Immature natural killer cell (primary cell): ENCODE measurements at places on chromosomes 1 and 21.

- DNase-seq = no peak
Measured at GRCh38 chr1:181086926-181087325, 1.6 kb upstream of the IER5 start.

DNA sequence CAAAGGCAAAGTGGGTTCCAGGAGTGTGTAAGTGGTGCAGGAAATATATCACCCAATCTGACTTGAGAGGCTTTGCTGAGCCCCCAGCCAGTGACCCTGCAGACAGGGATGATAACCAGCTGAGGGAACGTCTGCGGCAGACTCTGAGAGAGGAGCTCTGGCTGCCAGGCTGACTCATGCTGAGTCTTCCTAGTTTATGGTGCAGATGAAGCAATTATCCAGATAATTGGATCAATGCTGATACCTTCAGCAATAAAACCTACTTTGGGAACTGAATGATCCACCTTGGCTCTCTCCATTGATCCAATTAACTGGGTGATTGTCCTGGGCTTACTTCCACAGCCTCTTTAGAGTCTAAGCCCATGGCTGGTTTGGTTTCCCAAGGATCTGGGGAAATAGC lies 7.3 kb downstream of the C8B start:
- no peak for DNase-seq

GRCh38 chr1:32201011-32201855 lies 838 bp downstream of the CCDC28B start:
- DNase-seq = peak; percentile 76

DNA sequence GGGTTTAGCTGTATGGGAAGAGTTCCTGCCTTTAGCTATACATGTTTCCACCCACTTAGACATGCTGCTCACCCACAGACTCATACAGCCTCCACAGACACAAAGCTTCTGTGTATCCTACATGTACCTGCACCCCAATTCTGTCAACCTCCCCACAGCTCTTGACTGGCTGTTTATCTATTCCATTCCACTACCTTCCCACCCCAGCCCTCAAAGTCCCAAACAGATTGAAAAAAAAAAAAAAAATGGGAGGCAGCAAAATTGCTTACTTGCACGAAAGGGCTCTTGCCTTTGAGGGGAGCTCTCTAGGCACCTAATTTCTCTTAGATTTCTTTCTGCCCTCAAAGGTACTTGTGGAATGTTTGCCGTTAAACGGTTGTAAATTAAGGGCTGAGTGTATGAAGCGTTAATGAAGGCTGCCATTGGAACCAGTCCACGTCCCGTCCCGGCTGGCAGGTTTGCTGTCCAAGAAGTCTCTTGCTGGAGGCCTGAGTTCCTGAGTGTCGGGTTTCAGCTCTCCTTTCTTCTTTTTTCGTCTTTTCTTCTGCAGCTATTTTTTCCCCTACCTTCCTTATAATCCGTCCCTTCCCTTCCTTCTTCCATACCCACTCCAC lies 43.6 kb downstream of the PBX1 start:
- no peak for DNase-seq

- DNase-seq = no peak
Measured at GRCh38 chr1:218886101-218886871, 287.4 kb upstream of the LYPLAL1 start.

GRCh38 chr1:3594706-3595377 lies 16.5 kb downstream of the MEGF6 start:
- no peak for DNase-seq

DNA sequence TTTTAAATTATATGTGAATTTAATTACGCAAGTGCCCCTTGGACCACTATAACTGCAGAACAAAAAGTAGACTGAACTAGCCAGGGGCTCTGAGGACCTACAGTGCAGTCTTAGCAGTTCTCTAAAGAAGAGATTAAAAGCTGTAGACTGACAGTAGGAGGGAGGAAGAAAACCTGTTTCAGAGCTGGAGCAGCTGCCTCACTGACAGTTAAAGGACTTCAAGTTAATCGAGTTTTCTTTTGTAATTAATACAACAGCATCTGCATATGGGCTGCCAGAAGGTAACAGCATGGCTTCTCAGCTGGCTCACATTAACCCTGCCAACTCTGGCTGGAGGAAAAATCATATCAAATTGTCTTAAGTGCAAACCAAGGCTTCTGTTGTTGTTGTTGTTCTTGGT lies 19.9 kb downstream of the DSTYK start:
- no peak for DNase-seq

- no peak for DNase-seq
Measured at GRCh38 chr1:91637539-91637994, 136.9 kb downstream of the CDC7 start.

DNA sequence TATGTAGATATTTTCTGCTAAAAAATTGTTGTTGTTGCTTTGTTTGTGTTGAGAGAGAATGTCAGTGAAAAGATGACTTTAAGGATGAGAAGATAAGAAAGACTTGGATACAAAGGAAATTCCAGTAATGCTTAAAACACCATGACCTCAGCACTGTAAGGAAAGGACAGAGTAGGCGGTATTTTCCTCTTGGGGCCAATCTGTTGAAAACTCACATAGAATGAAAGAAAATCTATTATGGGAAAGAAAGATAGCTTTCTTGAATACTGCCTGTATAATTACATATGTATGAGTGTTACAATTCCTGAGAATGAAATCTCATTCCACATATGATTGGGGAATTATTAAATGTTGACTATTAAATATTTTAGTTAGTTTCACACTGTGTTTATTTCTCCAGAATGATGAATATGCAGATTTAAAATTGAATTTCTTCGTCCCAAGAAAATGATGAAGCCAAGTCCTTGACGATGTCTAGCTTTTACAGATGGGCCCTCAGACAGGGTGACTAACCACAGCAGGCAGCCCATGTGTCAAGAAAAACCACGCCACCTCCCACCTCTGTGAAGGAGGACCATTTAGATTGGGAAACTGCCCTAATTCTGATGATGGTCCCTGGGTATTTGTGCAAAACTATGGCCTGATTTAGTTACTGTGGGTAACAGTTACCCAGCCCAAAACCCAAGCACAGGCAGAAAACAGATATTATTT lies 49.7 kb upstream of the LMO4 start:
- DNase-seq = no peak

DNA sequence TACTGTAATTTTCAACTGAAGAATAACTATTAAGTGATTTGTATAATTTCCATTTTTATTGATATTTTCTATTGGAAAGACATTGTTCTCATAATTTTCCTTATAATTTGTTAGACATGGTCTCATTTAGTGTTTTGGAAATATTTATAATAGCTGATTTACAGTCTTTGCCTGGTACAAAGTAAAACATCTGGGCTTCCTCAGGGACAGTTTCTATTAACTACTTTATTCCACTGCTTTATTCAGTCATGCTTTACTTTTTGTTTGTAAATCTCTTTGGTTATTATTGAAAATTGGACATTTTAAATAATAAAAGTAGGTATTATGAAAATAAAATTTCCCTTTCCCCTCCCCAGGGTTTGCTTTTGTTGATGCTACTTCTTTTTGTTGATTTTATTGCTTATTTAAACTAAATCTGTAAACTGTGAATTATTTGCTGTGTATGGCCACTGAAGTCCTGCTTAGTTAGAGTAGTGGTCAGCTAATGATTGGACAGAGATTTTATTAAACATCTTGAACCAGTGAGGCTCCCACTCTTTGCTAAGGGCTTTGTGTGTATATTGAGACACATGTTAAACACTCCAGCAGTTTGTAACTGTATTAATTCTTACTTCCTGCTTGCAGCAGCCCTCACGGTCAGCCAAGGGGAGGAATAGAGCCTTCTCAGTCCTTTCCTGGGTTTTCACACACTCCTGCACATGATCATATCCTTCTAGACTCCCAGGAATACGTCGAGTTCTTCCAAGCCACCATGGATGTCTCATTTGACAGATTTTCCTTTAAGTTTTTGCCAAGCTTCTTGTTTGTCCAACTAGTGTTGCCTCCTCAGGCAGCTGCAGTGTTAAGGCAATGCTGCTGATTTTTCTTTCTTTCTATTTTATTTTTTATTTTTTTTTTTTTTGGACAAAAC lies 994.6 kb upstream of the PRMT6 start:
- no peak for DNase-seq

DNA sequence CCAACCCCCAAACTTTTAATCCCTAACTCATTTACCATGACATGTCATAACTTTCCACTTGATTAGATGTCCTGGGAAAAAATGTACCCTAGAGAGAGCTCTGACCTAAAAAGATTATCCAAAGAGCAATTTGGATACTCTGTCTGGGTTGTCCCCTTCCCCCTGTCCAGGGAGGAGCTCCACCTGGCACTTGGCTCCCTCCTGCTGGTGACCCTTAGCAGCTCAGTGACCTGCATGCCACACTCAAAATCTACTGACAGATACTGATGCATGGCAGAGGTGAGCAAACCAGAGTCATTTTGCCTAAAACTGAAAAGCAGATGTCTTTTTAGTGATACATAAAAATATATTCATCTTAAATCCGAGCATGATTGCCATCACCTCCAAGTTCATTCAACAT lies 442.3 kb upstream of the CHRM3 start:
- no peak for DNase-seq

DNA sequence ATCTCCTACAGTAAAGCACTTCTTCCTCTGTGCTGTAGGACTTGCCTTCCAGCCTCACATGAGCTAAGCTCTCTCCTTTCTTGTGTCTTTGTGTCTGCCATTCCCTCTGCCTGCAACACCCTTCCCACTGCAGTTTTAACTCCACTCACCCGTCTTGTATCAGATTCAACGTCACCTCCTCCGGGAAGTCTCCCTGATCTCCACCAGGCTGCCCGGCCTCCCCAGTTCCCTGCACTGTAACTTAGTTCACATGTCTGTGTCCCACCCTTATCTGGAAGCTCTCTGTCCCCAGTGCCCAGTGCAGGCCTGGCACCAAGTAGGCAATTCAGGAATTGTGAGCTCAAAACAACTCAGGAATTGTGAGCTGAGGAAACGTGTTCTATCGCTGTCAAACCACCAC lies 96.4 kb downstream of the GLIS1 start:
- DNase-seq = no peak

DNA sequence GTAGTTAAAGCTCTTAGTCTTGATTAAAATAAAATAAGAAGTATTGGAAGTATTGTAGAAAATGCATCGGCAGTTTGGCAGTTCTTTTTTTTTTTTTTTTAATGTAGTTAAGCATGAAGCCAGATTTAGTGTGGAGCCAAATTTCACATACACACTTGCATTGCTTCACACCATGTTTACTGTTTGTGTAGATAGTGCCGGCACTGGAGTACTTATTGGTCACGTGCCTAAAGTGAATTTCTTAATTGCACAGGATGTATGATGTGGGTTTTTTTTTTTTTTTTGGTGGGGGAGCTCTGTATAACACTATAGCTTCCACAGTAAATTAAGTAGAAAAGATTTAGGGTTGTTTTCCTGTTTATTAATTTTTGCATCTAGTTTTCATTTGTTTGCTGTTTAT lies 21.2 kb upstream of the TMEM61 start:
- DNase-seq = no peak

DNA sequence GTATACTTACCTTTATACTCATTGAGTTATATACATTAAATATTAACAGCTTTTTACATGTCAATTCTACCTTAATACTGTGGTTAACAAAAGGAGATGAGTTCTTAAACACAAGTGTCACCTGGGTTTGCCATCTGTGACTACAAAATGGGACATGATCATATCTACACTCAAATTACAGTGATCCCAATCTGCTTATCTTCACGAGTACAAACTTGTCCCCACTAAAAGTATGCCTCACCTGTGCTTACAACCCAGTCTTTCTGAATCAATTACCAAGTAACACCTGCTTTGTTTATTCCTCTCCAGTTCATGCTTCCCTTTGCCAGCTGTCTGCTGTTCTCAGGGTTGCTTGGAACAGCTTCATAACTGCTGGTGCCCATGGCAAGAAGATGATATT lies 8.8 kb downstream of the CD1E start:
- DNase-seq = no peak

- DNase-seq = no peak
Measured at GRCh38 chr1:12015001-12015491, 4.3 kb upstream of the MIIP start.

GRCh38 chr1:183180218-183180617 lies 5.8 kb upstream of the LAMC2 start:
- no peak for DNase-seq

- DNase-seq = peak; percentile 60
Measured at GRCh38 chr1:110060034-110060661, 10.3 kb downstream of the ALX3 start.
